ENCODE measurements at places on chromosomes 11 and 22.

GRCh38 chr11:10641177-10641911 is 52.2 kb downstream of the IRAG1 start:
- DNase-seq = no peak

- DNase-seq = no peak
Observed at GRCh38 chr11:126011265-126011664, 51.4 kb downstream of the CDON start.

DNA sequence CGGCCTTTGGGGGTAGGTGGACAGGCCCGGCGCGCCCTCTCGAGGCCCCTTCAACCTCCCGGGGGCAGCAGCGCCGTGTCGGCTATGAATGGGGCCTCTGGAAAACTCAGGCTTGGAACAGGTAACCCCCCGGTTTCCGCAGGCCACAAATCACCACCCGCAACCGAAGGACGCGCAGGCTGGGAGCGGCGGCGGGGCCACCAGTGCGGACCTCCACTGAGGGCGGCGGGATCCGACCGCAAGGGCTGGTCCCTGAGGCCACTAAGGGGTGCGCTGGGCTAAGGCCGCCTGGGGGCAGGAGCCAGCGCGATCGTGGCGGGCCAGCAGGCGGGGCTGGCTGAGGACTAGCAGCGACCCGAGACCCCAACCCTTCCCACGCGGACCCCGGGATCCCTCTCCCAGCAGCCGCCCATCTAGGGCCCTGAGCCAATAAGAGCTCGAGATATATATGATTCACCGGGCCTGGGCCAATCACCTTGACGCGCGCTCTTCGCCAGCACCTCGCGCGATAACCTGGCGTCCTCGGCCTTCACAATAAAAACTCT is 609 bp upstream of the ATF4 start:
- DNase-seq = peak; percentile 93

DNA sequence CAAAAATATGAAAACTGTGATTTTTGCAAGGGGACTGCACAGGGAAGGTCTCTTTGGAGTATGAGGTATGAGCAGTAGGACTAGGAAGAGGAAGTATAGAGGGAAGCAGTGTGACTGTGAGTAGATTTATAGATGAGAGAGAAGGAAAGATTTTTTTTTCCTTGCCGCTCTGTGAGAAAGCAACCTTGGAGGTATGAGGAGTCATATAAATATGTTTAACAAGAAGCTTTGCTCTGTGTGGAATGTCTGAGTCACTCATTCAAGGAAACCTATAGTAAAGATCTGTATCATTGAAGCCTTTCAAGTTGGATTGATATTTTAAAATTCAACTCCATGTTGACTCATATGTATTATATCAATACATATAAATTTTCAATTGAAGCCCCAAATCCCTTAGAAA is 26.2 kb downstream of the DNHD1 start:
- DNase-seq = peak; percentile 38

- peak; percentile 95 for DNase-seq
Observed at GRCh38 chr11:33692013-33692504, 8.6 kb downstream of the C11orf91 start.

GRCh38 chr22:27183474-27183873 is 526.1 kb downstream of the MIAT start:
- no peak for DNase-seq

- DNase-seq = no peak
Observed at GRCh38 chr22:25540166-25540907, 24.1 kb upstream of the GRK3 start.

- DNase-seq = no peak
Observed at GRCh38 chr11:77548552-77549445, 41.0 kb upstream of the AQP11 start.

- no peak for DNase-seq
Observed at GRCh38 chr11:26247340-26247739, 84.6 kb upstream of the ANO3 start.

DNA sequence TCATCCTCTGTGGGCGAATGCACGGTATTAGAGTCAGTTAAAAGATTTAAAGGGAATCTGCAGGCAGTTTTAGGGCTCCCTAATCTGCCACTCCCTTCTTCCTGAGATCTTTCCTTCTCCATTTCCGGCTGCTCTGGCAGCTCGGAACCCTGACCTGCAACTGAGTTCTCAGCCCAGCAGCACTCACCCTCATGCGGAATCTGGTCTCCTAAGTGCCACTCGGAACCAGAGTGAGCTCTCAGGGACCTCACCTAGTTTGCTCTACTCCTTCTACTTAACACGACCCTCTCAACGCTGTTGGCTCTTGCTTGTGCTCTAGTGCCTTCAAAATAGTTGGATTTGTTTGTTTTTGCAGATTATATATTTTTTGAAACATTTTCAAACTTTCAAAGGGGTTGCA is 19.3 kb upstream of the IL10RA start:
- DNase-seq = no peak

DNA sequence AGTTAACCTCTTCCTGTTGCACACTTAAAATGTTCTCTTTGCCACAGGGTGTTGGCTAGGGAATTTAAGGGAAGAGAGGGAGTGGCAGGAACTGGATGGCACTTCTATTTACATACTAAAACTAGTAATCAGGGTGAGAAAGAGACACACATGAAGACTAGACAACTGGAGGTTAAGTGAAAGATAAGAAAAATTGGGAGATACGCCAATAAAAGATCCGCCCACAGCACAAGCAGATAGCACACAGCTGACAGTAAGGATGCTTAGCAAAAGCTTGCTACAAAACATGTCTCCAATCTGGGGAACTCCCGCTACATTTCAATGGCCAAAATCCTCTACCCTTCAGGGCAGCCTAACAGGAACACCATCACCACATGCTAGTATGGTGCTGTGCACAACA is 12.8 kb downstream of the CPSF7 start:
- DNase-seq = no peak

- no peak for DNase-seq
Observed at GRCh38 chr11:31422703-31423102, 53.0 kb downstream of the DNAJC24 start.

- DNase-seq = peak; percentile 45
Observed at GRCh38 chr11:114366331-114367243, 33.7 kb downstream of the C11orf71 start.

- DNase-seq = no peak
Observed at GRCh38 chr11:47225552-47226400, 11.0 kb downstream of the DDB2 start.

- no peak for DNase-seq
Observed at GRCh38 chr11:75204012-75204674, 36.4 kb upstream of the TPBGL start.

GRCh38 chr22:29701155-29701999 is 18.4 kb upstream of the CABP7 start:
- peak; percentile 31 for DNase-seq

GRCh38 chr11:43567396-43567975 is 113.1 kb upstream of the HSD17B12 start:
- DNase-seq = no peak

GRCh38 chr22:35523167-35523947 is 17.3 kb upstream of the RASD2 start:
- DNase-seq = no peak

DNA sequence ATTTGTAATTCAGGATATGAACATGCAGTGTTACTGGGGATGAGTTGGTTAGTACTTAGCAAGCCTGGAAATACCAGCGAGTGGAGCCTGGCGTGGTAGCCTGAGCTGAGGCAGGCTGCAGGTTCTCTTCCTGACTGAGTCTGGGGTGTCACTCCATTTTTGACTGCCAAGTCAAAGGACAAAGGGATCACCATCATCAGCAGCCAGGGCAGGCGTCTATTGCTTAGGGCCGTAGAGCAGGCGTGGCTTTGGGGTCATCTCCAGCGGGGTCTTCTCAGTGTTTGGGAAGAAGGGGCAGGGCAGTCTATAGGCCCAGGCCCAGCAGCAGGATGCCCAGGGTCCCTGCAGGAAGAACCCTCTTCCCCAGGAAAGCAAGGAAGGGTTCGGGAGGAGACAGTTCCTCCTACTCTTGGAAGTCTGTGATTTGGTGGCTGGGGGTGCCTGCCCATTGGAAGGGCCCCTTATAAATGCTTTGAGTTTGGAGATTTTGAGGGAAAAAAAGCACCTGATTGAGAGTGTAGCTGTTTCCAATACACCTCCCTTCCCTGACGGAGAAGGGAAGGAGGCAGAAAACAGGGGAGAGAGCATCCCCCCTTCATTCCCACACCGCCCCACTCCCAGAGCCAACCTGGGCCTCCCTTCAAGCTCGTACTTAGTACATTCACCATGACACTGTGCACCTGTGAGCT is 51.5 kb upstream of the SPATA19 start:
- DNase-seq = no peak

- DNase-seq = no peak
Observed at GRCh38 chr22:38267086-38267485, 5.7 kb downstream of the TMEM184B start.
